ENCODE measurements at places on chromosomes 4 and X. TPM values are rescaled to one million over a fixed set of nuclear protein-coding genes. Genes with fewer than 3 reads are reported as not detected.

- DNase-seq = no peak
Observed at GRCh38 chrX:115031989-115032388, 14.6 kb upstream of the IL13RA2 start.

DNA sequence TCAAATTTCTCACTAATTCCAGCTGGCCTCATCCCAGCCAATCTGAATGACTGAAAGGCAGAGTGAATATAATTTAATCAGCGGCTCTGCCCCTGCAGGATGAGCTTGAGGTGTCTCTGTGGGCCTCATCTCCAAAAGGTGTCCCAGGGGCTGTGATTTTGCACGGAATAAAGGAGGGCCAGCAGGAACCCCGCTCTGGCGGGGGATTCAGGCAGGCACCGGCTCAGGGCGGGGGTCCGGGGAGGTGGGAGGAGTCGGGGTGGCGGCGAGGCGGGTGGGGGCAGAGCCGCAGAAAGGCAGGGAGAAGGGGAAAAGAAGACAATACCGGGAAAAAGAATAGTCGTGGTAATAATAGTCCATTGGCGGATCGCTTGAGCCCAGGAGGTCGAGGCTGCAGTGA is 16.0 kb upstream of the ERCC6L start:
- DNase-seq = no peak

DNA sequence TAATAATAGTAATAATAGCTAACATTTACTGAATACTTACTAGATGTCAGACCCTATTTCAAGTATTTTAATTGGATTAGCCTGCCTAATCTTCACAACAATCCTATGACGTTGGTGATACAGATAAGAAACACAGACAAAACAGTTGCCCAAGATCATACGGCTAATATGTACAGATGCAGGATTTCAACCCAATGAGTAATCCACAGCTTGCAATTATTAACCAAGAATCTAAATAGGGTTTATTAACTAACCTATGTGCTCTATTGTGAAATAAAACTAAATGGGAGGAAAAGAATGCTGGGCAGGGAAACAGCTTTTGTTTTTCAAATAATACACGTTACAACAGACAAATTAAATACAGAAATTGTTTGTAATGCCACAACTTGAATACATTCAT is 23.4 kb downstream of the FBXO8 start:
- no peak for DNase-seq

- DNase-seq = no peak
Observed at GRCh38 chr4:85569730-85570299, 94.9 kb downstream of the ARHGAP24 start.

- no peak for DNase-seq
Observed at GRCh38 chr4:40744218-40744617, 5.5 kb upstream of the NSUN7 start.

GRCh38 chrX:67734111-67734753 is 190.4 kb downstream of the AR start:
- no peak for DNase-seq

- DNase-seq = peak; percentile 50
Observed at GRCh38 chr4:185925910-185926360, 113.9 kb upstream of the SORBS2 start.

GRCh38 chrX:14362721-14363120 is 166.6 kb upstream of the GLRA2 start:
- no peak for DNase-seq

GRCh38 chr4:142353149-142353738 is 492.9 kb downstream of the INPP4B start:
- DNase-seq = no peak

DNA sequence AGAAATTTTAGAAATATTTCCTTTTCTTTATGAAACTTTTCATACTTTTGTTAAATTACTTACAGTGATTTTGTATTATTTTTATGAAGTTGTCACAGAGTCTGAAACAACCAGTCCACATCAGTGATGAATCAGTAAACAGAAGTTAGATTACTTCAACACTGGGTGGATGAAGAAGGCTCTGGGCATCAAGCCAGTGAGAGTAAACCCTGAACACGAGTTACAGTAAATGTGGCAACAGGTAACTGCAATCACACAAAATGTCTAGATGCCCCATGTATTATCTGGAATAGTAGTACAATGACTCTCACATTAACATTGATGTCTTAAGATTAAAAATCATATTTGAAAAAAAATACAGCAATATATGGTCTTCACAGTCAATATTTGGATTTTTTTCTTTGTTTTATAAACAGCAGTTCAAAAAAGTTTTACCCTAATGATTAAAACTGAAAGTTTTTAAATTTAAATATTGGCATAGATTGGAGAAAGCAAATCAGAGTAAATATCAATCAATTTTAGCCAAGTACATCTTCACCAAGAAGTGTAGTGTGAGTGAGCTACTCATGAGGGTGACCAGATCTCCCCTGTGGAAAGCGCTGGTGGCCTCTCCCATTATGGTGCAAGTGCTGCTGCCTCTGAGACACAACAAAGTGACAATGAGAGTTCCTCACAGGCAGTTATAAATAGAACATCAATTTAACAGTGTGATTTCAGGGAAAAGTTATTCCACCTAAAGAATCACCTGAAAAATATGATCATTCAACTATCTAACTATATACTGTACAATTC is 63.2 kb upstream of the UGT2B7 start:
- DNase-seq = no peak

GRCh38 chrX:101257448-101258258 is 33.5 kb downstream of the TAF7L start:
- no peak for DNase-seq

DNA sequence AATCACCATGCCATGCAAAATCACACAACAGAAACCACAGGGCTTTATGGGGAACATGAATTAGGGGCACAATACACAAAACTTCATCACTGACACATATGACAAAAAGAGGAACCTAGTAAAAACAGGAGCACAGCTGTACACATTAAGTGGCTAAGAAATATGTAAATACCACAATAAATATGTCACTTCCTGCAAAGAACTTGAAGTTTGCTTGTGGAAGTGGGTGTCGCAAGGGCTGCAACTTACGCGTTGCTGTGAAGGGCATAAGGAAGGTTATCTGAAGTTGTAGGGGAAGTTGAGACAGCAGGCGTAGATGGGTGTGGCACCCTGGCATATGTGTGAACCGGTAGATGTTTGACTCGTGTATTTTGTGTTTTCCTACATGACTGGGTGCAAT is 42.4 kb downstream of the CLCN4 start:
- peak; percentile 44 for DNase-seq

DNA sequence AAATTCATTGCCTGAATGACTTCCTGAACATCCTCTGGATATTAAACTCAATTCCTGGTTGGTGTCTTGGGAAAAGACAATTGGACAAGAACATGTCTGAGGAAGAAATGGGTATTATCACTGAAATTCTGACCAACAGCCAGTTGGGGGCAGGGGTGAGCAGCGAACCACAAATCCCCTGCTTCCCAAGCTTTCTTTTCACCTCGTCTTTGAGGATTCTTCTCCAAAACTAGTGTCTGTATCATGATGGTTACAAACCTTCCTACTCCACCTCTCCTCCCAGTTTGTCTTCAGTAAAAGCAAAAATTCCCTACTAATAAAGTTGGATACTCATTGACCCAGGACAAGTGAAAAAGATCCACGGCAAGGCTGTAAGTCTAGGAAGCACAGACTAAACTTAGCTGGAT is 48.3 kb upstream of the WDR1 start:
- peak; percentile 44 for DNase-seq

GRCh38 chr4:53784112-53784511 is 192.8 kb upstream of the LNX1 start:
- no peak for DNase-seq

DNA sequence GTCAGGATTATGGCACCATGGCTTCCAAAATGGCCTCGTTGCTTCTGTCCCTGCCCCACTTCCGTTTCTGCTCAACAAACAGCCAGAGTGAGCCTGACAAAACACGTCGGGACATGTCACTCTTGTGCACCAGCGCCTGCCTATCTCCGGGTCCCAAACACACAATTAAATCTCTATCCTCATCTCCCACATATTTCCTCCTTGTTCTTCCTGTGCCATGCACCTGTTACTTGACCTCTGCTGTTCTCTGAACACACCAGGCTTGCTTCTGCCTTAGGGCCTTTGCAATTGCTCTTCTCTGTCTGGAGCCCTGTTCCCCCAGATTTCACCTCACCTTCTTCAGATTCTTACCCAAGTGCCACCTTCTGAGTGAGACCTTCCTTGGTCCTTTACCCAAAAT is 12.7 kb upstream of the CD38 start:
- DNase-seq = no peak

DNA sequence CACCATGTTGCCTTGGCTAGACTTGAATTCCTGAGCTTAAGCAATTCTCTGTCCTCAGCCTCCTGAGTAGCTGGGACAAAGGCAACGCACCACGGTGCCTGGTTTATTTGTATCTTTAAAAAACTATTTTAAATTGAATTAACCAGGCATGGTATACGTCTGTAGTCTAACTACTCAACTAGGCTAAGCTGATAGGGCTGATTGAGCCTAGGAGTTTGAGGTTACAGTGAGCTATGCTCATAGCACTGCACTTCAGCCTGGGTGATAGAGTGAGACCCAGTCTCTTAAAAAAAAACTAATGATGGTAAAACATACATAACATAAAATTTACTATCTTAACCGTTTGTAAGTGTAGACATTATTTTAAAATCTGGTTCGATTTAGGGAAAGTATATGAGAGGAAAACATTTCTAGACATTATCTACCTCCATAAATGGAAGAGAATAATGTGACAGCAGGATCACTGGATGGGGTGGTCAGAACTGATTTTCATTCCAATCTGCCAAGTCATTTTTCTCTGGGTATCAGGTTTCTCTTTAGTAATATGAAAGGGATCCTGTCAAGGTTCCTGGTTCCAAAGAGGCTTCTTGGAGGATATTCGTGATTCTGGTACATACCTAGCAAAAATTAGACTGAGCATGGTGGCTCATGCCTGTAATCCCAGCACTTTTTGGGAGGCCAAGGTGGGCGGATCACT is 8.7 kb upstream of the ITGB1BP2 start:
- no peak for DNase-seq

DNA sequence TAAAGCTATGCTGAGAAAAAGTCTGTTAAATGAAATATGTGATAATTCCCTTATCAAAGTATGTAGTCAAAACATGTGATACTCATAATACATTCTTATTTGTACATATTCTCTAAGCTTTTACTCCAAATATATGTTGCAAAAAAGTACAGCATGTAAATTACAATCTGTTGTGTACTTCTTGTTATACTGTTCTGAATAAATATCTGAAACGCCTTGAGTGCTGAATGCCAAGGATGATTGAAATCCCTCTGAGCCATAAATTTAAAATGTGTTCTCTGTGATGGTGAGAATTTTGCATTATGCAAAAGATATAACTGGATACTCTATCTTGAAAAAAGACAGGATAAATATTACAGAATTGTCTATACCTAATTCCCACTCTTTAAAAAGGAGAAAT is 1128.0 kb downstream of the STPG2 start:
- DNase-seq = no peak

GRCh38 chr4:108052558-108053120 is 63.0 kb downstream of the HADH start:
- DNase-seq = no peak

- DNase-seq = no peak
Observed at GRCh38 chrX:31132821-31133241, 61.0 kb upstream of the FTHL17 start.

GRCh38 chr4:181569553-181569952 is 673.6 kb upstream of the TENM3 start:
- no peak for DNase-seq

- DNase-seq = no peak
Observed at GRCh38 chr4:107989162-107989536, 540 bp upstream of the HADH start.

- no peak for DNase-seq
Observed at GRCh38 chrX:57286507-57287251, at the start of gene FAAH2. FAAH2 (plus strand) TSS chrX:57286706; CDS start chrX:57286826, 120 bp downstream.

DNA sequence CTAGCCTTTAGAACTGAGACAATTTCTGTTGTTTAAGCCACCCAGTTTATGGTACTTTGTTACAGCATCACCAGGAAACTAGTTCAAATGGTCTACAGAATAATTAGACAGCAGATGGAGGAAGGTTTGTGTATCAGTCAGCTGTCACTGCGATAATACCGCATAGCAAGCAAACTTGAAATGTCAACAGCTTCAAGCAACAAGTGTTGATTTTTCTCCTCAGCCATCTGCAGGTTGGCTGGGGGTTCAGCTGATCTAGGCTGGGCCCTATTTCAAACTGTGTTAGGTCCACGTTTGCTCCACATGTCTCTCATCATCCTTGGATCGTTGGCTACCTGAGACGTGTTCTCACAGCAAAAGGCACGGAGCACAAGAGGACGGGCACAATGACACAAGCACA is 19.2 kb upstream of the PHEX start:
- no peak for DNase-seq

DNA sequence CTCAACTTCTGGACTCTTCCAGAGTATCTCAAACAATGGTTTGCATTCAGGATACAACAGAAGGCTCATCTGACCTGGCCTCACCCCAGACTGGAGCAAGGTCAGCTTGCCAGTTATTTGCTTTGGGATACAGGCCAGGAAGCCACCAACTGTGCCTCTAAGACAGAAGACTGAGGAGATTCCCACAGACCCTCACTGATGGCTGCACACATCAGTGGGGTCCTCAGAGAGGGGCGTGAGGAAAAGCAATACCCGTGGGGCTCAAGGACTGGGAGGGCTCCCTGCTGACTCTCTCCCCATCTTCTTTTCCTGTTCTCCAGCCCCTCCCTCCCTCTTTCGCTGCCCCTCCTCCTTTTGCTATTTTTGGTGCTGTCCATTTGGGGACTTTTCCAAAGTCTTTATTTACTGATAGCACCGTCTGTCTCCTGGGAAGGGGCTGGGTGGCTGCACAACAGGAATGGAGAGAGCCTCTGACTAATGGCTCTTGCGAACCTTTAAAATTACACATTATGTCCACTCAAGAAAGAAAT is 23.2 kb downstream of the RELL1 start:
- peak; percentile 55 for DNase-seq

XAGE1A gene
- not detected for total RNA-seq

RAI2 gene
- 22.3 TPM for total RNA-seq

ADH7 gene
- total RNA-seq = not detected

ITIH6 gene
- total RNA-seq = not detected

GABRB1 gene
- 4.0 TPM for total RNA-seq

WWC2 gene
- 38.0 TPM for total RNA-seq

ZCCHC18 gene
- 0.30 TPM for total RNA-seq

EDA gene
- total RNA-seq = 12.8 TPM

SPANXC gene
- total RNA-seq = not detected

Data from left ventricle myocardium superior (tissue), 1 donor.